Omental fat pad (tissue), 4 donors: ENCODE measurements at places on chromosomes 1 and 21. TPM values are rescaled to one million over a fixed set of nuclear protein-coding genes. Genes with fewer than 3 reads are reported as not detected.

PTCH2 gene
- total RNA-seq: 0.60 TPM

LAPTM5 gene
- 205 TPM for total RNA-seq

LYPD8 gene
- total RNA-seq: not detected

DNA sequence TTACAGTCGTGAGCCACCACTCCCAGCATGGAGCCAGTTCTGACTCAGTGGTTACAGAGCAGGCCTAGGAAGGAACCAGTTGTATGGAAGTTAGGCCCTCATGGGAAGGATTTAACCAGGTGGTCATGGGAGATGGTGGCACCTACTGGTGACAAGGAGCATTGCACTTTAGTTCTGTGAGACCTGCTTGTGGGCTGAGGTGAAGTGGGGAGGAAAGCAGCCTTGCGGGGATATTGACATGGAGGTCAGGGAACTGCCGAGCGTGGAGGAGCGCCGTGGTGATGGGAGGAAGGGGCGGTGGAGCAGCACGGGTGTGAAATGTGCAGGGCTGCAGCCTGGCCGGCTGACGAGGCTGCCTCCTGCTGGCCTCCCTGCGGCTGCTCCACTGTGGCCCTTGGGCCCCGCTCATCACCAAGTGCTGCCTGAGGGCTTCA lies 100.4 kb downstream of the GALNT2 start:
- no peak for DNase-seq

- DNase-seq: no peak
Observed at GRCh38 chr1:151855933-151856332, 2.4 kb upstream of the THEM5 start.
